Neural progenitor cell (in vitro differentiated cells): ENCODE measurements at places on chromosomes 11 and 22. TPM values are rescaled to one million over a fixed set of nuclear protein-coding genes. Genes with fewer than 3 reads are reported as not detected.
A peak's percentile ranks its signal among the peaks of the same experiment; 100 is the strongest.

DNA sequence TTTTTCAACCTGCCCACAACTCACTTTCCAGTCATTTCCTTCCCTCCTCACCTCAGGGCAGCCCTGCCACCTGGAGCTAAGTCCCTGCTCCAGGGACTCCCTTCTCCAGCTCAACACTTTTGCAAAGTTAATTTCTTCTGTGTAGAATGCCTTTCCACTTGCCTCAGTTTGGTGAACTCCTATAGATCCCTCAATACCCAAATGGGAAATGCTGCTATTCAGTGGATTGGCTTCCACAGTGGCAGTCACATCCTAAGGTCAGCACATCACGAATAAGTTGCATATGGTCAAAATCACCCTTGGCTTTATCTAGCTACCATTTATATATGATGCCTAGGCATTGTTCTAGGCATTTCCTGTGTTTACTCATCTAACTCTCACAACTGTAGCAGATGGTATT is 23.6 kb downstream of the GDPD5 start:
- H3K4me1 ChIP-seq, result no peaks in the 10 kb centered on the region
- H3K4me3 ChIP-seq, result no peak overlapping the region
- no peak for DNase-seq
- no peaks in the 10 kb centered on the region for H3K36me3 ChIP-seq
- no peak overlapping the region for H3K27ac ChIP-seq
- no peaks in the 10 kb centered on the region for H3K27me3 ChIP-seq

DNA sequence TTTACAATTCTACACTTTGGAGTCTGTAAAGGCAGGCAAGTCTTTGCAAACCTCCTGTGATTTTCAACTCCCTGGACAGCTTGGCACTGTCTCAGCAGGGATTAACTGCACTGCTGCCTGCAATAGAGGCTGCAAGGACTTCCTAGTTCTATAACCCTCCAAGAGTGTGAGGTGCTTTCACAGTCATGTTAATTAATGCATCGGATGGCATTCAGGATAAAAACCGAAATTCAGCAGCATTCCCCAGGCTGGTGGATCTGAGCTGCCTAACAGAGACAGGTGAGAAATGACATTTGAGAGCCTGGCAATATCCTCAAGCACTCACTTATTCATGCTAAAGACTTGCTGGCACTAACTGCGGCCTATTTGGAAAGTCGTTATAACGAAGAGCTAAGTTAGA is 85.0 kb downstream of the LARGE1 start:
- H3K4me1 ChIP-seq, result peaks cover 31% of the 10 kb centered on the region
- no peaks in the 10 kb centered on the region for H3K36me3 ChIP-seq
- peak; percentile 42 for DNase-seq
- no peak overlapping the region for H3K4me3 ChIP-seq
- no peak overlapping the region for H3K27ac ChIP-seq

GRCh38 chr22:19904935-19905334 is 36.6 kb upstream of the COMT start:
- H3K27me3 ChIP-seq, result no peaks in the 10 kb centered on the region
- no peaks in the 10 kb centered on the region for H3K36me3 ChIP-seq
- peaks cover 19% of the 10 kb centered on the region for H3K4me1 ChIP-seq
- H3K4me3 ChIP-seq, result no peak overlapping the region
- no peak for DNase-seq

GRCh38 chr11:125724125-125724524 is 22.0 kb upstream of the PATE1 start:
- no peak overlapping the region for H3K27ac ChIP-seq
- no peaks in the 10 kb centered on the region for H3K4me1 ChIP-seq
- H3K27me3 ChIP-seq, result no peaks in the 10 kb centered on the region
- H3K4me3 ChIP-seq, result no peak overlapping the region
- DNase-seq, result peak; percentile 34

The PVALB gene
- not detected in 2 replicates for total RNA-seq

DNA sequence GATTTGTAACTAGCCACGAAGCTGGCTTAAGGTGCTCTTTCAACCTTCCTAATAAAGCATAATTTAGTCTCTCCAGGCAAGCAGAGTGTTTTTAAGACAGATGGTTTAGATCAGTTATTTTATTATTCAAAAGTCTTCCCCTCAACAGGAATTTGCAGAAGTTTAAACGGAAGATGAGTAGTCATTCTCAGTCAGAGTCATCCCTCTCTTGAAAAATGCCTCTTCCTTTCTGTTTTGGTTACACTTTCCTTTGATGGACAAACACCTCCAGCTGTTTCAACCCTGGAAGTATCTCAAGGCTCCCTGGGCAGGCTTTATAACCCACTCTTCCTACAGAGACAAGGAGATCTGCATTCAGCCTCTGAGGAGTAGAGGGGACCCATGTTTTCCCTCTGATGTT is 60.3 kb upstream of the POU2AF2 start:
- no peak overlapping the region for H3K27ac ChIP-seq
- H3K4me1 ChIP-seq, result no peaks in the 10 kb centered on the region
- H3K27me3 ChIP-seq, result no peaks in the 10 kb centered on the region
- no peak overlapping the region for H3K4me3 ChIP-seq
- H3K36me3 ChIP-seq, result no peaks in the 10 kb centered on the region
- DNase-seq, result no peak

DNA sequence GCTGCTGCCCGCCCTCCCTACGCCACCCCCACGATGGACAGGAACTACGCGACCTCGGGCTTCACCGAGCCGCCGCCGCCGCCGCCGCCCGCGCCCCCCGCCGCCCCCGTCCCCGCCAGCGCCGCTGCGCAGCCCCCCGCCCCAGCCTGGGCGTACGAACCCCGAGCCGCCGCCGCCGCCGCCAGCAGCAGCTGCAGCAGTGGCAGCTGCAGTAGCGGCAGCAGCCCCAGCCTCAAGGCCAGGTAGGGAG is 407 bp downstream of the QSER1 start:
- H3K4me1 ChIP-seq, result peaks cover 30% of the 10 kb centered on the region
- H3K27ac ChIP-seq, result peak overlapping the region; percentile 93
- H3K36me3 ChIP-seq, result no peaks in the 10 kb centered on the region
- DNase-seq, result no peak
- peak overlapping the region; percentile 97 for H3K4me3 ChIP-seq

The CSRP3 gene
- total RNA-seq, result not detected in 2 replicates

The MS4A4A gene
- total RNA-seq, result not detected in 2 replicates
